Stimulated activated CD4-positive, alpha-beta T cell treated with anti-CD3 and anti-CD28 coated beads, Interleukin-2, amount 100 ng/mL, for 24 hours (primary cell): ENCODE measurements at places on chromosomes 1 and 21.

DNA sequence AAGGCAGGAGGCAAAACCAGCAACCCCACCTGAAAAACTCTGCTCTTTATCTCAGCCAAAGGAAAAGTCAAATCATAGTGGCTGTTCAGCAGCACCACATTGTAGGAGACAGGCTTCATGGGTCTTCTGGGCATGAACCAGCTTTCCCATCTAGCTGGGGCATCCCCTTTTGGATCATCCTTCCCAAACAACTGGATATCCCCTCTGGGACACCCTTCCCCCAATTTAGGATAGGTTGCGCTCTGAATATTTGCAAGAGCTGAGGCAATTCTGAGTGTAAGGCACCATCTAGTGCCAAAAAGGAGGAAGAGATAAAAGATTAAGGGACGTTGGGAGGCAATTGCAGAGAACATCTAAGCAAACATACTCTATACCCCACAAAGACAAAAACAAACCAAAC lies 295.8 kb downstream of the MATN1 start:
- no peak for DNase-seq

GRCh38 chr1:170893655-170894297 lies 41.6 kb upstream of the MROH9 start:
- no peak for DNase-seq

DNA sequence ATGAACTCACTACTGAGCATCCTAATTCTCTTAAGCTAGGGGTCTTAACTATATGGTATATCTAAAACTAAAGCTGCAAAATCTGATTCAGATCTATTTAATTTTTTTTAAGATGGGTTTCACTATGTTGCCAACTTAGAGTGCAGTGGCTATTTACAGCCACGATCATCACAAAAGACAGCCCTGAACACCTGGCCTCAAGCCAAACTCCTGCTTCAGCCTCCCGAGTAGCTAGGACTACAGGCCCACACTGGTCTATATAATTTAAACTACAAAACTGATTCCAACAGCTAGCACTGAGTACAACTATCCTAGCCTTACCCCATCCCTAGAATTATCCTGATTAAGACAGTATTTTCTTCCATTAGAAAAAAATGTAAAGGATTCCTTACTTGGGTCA lies 37.1 kb downstream of the EIF4G3 start:
- DNase-seq = no peak

GRCh38 chr1:53025034-53025768 lies 36.8 kb upstream of the PODN start:
- no peak for DNase-seq

GRCh38 chr1:116738673-116739370 lies 15.4 kb upstream of the CD2 start:
- peak; percentile 66 for DNase-seq

DNA sequence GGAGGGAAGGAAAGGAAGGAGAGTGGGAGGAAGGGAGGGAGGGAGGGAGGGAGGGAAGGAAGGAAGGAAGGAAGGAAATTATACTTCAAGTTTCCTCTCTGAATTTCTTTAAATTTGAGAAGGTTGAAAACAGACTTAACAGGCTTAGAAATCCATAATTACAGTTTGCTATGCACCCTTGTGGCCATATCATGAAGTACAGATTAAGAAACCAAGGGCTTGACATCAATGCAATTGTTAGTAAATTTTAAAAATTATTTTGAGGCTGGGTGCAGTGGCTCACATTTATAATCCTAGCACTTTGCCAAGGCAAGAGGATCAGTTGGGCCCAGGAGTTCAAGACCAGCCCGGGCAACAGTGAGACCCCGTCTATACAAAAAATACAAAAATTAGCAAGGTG lies 14.4 kb downstream of the ANP32E start:
- DNase-seq = no peak

DNA sequence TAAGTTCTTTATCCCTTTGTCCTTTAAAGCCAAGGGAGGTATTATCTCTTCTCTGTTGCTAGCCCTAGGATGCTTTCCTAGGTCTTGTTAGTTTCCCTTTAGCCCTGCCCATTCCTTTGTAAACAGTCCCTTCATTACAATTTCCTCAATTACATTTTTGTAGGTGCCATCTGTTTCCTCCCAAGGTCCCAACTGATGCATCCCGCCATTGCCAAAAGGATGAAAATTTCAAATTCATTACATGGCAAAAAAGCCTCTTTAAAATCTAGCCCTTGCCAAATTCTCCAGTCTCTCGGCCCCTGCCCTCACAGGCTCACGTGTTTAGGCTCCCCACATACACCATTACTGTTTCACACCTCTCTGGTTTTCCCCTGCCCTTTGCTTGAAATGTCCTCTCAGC lies 151.9 kb upstream of the C1orf87 start:
- no peak for DNase-seq

- DNase-seq = peak; percentile 26
These were observed 506 bp upstream of the SRP9 start for GRCh38 chr1:225777058-225777582.

GRCh38 chr1:76142771-76143540 lies 68.4 kb downstream of the ST6GALNAC3 start:
- no peak for DNase-seq

- DNase-seq = no peak
These were observed 65.0 kb downstream of the TEX35 start for GRCh38 chr1:178577882-178578281.

DNA sequence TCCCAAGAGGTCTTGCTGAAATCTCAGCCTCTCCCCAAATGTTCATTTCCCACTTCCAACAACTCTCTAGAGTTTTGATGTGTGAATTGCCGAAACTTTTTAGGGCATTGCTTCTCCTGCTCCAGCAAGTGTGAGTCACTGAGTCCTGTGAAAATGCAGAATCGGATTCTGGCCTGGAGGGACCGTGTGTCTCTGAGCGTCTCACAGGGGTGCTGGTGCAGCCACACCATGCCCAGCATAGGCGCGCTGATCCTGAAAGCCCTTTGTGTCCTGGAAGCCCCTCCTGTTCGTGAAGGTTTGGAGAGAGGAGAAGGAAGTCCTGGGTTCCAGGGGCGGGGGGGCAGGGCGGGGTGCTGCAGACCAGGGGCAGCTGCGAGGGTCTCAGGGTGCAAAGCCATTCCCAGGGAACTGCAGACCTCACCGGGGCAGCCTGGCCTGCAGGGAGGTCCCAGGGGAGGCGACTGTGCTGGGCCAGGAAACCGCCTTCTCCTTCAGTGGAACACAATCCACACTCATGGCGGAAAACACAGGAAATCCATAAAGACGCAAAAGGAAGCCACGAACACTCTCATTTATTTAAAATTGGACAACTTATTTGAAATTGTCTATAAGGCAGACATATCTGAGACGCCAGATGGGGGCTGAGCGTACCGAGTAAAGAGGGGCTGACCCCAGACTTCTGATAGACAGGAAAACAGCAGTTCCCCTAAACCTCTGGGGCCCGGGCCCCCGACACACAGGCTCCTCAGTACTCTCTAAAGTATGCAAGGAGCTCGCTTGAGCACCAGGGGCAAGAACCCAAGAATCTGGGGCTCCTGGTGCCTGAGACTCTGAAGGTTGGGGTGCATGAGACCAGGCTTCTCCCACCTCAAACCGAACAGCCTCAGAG lies 43.5 kb upstream of the ADARB1 start:
- DNase-seq = no peak

DNA sequence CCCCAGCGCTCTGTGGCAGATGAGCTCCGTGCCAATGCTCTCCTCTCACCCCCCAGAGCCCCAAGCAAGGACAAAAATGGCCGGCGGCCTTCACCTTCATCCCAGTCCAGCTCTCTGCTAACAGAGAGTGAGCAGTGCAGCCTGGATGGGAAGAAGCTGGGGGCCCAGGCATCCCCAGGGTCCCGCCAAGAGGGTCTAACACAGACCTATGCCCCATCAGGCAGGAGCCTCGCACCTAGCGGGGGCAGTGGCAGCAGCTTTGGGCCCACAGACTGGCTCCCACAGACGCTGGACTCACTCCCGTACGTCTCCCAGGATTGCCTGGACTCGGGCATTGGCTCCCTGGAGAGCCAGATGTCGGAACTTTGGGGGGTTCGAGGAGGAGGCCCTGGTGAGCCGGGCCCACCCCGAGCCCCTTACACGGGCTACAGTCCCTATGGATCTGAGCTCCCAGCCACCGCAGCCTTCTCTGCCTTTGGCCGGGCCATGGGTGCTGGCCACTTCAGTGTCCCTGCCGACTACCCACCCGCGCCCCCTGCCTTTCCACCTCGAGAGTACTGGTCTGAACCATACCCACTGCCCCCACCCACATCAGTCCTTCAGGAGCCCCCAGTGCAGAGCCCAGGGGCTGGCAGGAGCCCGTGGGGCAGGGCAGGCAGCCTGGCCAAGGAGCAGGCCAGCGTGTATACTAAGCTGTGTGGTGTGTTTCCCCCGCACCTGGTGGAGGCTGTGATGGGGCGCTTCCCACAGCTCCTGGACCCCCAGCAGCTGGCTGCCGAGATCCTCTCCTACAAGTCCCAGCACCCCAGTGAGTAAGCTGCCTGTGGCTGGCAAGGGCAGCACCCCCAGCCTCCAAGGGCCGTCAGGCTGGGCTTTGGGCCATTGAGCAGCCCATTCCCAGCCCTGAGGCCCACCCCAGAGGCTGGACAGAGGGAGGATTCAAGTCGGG lies 8.7 kb downstream of the ZC3H12A start:
- no peak for DNase-seq

DNA sequence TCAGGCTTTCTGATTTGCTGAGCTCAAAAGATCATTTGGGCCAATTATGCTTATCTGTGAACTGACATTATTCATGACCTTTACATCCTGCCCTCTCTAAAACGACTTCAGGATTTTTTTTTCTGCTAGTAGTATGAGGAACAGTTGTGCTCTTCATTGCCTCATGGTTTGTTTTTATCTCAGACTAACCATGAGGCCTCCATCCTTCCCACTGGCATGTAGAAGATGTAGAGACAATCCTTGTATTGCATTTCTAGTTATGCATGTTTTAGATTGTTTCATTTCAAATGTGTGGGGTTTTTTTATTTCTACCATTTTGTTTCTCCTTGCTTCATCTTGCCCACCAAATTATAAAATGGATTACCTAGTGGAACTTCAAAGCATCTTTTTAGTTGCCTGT lies 82.8 kb upstream of the C1orf87 start:
- no peak for DNase-seq

GRCh38 chr1:47913225-47913823 lies 83.9 kb downstream of the TRABD2B start:
- no peak for DNase-seq

- no peak for DNase-seq
These were observed 47.2 kb downstream of the GNG12 start for GRCh38 chr1:67785847-67786753.

DNA sequence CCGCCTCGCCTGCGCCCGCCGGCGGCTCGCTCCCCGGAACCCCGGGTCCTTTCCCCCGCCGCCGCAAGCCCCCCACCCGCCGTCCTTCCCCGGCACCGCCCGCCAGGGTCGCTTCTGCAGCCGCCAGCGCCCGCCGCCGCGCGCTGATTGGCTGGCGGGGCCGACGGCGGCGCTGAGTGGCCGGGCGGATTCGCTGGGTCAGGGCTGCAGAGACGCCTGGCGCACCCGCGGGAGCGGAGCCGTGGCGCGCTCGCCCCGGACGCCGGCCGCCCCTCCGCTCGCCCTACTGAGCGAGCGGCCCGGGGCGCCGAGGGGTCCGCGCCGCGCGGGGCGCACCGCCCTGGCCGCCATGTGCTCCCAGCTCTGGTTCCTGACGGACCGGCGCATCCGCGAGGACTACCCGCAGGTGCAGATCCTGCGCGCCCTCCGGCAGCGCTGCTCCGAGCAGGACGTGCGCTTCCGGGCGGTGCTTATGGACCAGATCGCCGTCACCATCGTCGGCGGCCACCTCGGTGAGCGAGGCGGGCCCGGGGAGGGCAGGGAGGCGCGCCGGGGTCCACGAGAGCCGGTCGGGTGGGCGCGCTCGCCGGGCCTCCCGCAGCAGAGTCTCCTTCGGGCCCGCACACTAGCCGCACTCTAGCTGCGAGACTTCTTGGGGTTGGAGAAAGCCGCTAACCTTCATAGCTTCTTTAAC lies at the start of gene RIMKLA:
RIMKLA (plus strand) TSS at position 207 of the 694 bp plus-strand sequence; CDS start at position 350, 143 bp downstream.
- DNase-seq = peak; percentile 65

GRCh38 chr21:41236352-41236973 lies 68.5 kb downstream of the BACE2 start:
- DNase-seq = no peak

GRCh38 chr1:204858363-204858821 lies 12.3 kb upstream of the NFASC start:
- no peak for DNase-seq

DNA sequence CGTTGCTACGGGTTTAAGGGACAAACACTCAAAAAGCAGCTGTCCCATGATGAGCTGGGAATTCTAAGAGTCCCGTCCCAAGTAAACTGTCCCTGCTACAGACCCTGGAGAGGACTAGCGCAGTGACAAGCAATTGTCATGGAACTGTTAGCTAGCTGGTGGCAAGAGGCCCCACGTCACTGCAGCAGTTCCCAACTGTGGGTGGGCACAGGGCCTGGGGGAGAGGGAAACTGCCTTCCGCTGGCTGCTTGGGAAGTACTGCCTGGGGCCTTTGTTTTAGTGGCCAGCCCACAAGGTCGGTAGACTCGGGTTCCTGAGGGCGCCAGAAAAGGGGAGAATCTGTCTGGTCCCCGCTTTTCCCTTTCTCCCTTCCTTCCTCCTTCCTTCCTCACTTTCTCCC lies 97.4 kb downstream of the LACTBL1 start:
- DNase-seq = no peak
